ENCODE measurements at places on chromosomes 1 and 21.

DNA sequence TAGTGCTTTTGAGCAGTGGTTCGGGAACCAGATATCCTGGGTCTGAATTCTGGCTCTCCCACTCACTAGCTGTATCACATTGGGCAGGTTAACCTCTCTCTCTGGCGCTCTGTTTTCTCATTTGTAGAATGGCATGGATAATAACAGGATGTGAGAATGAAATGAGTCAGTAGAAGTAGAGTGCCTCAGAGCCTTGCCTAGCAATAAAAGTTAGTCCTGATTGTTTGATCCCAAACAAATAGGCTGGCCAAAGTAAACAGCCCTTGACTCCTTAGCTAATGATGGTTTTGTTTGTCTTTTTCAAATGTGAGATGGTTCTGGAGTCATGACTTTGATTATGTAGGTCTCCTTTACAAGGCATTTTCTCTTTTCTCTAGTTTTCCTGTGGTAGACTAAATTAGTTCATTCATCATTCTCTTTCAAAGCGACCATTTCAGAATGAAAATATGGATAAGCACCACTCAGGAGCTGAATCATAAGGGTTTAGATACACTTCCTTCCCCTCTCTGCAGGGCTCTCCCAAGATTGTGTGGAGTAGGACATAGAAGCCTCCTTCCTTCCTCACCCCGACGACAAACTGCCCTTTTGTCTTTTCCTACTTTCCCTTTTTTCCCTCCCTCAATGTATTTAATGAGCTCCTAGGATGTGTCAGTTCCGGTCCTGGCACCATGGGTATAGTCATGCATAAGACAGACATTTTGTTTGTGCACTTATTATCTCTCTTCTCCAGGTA is 23.1 kb downstream of the KIAA0040 start:
- peak; percentile 14 for DNase-seq

GRCh38 chr1:181174861-181175260 is 86.4 kb downstream of the IER5 start:
- DNase-seq = no peak

DNA sequence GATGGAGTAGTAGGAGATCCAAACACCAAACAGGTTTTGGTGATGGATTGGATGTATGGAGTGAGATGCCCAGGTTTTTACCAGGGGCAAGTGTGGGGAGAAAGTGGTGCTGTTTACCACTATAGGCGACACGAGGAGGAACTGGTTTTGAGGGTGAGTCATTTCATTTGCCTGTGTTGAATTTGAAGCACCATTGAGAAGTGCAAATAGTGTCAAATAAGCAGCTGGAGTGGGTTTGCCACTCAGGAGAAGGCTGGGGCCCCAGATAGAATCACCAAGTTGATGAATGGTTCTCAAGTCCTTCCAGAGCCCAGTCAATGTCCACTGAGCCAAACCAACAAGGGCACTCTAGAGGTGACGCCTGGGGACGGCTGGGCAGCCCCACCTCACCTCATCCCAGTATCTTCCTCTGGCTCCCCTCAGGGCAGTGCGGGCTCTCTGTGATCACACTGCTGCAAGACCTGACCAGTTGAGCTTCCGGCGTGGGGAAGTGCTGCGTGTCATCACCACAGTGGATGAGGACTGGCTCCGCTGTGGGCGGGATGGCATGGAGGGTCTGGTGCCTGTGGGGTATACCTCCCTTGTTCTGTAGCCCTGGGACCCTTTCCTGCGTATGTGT is 9.4 kb downstream of the RUSC1 start:
- no peak for DNase-seq

DNA sequence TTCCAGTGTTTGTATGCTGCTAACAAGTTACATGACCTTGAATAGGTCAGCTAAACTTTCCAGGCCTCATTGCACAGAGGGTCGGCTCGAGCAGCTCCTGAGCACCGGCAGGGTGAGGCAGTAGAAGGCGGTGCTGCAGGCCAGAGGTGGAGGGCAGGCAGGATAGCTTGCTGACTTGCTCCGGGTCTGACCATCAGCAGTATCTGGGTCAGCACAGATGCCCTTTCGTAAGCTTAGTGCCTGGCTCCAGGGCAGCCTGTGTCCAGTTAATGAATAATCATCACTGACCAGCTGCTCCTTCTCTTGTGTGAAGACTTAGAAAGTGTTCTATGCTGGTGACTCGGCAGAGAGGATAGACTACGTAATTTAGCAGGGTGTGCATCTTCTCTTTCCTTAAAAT is 6.9 kb downstream of the MAPKAPK2 start:
- no peak for DNase-seq

GRCh38 chr21:16842696-16843035 is 670.2 kb upstream of the CXADR start:
- DNase-seq = no peak

- DNase-seq = peak; percentile 8
These were observed 122.7 kb downstream of the ST6GALNAC5 start for GRCh38 chr1:76989976-76990375.

- DNase-seq = no peak
These were observed 49.1 kb upstream of the LRRC3 start for GRCh38 chr21:44405948-44406872.

- no peak for DNase-seq
These were observed 16.3 kb downstream of the ATG4C start for GRCh38 chr1:62800281-62800680.

DNA sequence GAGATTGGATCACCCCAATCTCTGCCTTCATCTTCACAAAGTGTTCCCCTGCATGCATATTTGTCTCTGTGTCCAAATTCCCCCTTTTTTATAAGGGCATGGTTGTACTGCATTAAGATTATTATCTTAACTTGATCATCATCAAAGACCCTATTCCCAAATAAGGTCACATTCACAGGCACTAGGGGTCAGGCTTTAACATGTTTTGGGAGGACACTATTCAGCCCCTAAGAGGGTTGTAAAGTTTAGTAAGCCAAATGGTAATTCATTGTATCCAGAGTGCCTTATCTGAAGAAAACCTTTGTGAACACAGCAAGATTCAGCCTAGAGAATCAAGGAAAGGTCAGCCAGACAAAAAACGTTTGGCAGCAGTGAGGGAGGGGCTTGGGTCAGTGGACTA is 317.6 kb upstream of the PLD5 start:
- no peak for DNase-seq

- peak; percentile 56 for DNase-seq
These were observed 85.4 kb upstream of the OLIG2 start for GRCh38 chr21:32940079-32941014.

DNA sequence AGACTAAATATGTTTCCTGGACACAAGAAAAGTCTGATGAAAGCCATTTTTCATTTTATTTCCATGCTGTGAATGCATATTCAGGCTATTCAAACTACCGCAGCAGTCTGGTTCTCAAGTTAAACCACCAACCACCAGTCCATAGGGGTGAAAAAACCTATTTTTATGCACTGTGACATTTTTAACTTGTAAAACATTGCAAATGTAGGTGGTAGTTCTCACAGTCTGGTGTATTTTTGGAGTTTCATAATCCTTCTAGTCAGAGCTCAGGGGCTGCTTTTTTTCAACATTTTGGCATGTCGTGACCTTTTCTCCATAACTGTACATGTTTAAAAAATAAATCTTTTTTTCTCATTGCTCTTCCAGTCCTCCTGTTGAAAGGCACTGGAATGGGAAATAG is 907.6 kb upstream of the ADGRL2 start:
- peak; percentile 4 for DNase-seq

DNA sequence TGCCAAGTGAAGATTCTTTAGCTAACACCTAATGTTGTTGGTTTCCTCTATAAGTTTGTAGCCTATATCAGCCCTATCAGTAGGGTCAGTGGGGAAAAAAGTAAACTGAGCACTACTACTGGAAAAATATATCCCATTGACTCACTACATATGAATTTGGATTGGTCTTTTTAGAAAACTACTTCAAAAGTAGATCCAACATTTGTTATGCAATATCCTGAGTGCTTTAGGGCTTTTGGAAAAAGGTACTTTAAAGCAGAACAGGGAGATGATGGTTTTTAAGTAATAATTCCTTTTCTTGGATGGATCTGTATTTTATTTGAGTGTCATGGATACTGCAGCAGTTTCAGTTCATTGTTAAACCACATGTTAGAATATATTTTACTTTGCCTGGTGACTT is 7.1 kb downstream of the C1orf21 start:
- DNase-seq = peak; percentile 68

DNA sequence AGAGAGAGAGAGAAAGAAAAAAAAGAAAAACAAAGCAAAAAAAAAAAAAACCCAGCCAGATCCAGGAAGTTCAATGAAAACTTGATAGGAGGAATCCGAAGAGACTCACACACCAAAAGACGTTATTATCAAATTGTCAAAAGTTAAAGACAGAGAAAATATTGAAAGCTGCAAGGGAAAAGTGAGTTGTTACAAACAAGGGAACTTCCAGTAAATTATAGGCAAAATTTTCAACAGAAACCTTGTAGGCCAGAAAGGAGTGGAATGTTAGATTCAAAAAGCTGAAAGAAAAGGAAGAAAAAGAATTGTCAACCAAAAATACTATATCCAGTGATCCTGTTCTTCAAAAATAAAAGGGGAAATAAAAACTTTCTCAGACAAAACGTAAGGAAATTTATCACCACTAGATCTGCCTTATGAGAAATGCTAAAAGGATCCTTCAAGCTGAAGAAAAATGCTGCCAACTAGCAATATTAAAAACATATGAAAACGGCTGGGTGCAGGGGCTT is 23.6 kb downstream of the ERO1B start:
- DNase-seq = no peak

DNA sequence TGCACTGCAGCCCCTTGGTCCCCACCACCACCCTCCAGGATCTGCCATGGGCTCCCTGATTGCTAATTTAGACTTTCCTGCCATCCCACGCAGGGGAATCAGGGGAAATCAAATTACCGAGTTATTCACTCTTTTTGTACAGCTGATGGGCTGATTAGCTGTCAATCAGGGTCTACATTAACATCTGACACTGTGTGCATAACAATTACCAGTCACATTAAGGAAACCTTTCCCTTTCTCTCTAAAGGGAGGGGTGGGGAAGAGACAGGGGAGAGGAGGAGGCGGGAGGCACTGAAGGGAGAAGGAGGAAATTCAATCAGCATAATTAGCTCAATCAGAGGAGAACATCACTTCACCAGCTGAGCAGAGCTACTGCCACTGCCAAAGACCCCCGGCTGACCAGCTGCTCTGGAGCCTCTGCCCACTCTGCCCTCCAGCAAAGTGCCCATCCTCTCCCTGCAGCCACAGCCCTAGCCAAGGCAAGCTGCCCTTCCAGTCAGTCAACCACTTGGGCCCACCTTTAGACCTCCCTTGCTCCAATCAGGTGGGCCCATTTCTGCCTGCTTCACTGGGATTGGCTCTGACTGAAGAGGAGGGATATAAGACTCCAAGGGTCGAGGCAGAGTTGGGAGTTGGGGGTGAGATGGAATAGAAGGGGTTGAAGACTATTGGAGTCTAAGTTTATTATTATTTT is 199.3 kb upstream of the ZC3H12A start:
- DNase-seq = no peak

GRCh38 chr21:16540966-16541727 is 811.4 kb downstream of the USP25 start:
- DNase-seq = no peak

- DNase-seq = no peak
These were observed 66.7 kb upstream of the F3 start for GRCh38 chr1:94608142-94608851.

GRCh38 chr21:42093991-42094421 is 22.9 kb downstream of the UMODL1 start:
- DNase-seq = peak; percentile 73

DNA sequence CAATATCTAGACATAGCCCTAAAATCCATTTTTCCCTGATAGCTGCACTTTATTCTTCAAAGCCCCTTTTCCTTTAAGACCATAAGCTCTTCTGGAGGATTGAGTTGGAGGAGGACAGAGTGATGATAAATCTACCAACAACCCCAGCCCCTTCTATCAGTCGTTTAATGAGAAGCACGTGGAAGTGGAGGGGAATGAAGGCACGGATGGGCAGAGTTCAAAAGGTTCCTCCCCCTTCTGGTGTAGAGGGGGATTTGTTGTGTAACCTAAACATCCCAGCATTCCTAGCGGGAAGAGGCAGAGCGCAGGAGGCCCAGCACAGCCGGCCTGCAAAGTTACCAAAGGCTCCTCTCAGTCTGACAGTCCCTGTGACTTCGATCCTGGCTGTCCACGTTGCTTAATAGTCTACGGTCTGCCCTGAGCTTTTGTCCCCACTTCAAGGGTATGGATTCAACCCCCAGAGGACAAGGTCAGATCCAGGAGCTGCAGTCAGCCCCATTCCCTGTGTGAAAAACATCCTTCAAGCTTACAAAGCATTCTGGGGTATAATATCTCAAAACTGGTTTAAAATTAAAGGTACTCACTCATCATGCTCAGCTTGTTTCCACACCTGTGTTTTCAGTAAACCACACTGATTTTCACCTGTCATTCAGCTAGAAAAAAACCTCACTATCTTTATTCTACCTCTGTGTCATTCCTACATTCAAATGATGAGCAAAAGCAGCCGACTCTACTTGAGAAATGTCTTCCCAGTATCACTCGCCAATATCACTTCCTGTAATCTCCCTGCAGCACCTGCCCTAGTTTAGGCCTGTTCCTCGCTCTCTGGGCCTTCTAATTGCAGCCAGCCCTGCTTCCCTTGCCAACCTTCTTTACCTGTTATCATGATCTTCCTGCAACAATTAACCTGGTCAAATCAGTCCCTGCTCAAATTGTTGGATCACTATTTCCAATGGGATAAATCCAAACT is 117.9 kb downstream of the PLPP3 start:
- DNase-seq = no peak

DNA sequence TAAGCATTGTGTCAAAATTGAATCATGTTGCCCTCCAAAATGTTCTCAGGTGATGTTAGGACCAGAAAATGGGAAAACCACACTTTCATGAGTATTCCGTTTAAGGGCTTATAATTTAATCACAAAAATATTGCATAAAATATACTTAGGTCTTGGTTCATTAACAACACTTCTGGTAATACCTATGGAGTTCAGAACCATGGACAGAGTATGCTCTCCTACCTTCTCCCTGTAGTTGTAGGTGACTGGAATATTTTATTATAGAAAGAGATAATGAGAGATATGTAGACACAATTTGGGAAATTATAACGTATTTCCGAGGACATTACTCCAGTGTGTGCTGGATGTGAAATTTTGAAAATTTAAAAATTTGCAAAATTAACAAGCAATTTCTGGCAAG is 232.5 kb downstream of the NCAM2 start:
- DNase-seq = peak; percentile 37
